ENCODE measurements at places on chromosomes 7 and 10.

DNA sequence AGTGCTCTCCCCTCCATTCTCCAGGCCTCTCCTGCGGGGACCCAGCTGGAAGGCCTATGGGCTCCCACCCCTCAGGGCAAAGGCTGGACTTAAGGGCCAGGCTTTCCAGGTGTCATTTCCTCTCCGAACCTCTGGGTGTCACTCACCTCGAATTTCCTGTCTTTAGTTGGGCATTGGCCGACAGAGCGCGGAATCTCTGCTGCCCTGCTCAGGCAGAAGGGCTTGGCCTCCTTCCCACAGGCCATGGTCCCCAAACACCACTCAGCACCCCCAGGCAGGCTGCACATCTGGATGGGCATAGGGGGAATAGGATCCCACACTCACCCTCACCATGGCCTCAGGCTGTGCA, 212.9 kb downstream of the CCSER2 start:
- DNase-seq, result no peak

DNA sequence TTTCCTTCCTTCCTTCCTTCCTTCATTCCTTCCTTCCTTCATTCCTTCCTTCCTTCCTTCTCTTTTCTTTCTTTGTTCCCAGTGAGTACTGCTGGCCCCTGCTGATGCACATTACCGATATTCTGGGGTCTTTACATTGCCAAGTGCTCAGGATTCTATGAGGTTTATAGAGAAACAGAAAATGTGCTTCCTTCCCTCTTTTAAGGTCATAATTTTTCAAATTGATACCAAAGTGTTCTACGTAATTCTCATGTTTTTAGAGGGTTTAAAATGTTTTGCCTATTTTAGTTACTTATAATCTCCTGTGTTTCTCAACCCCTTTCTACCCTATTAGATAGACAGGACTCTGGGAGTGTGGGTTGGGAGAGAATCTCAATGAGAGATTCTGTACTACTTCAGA, 291.2 kb downstream of the HDAC9 start:
- DNase-seq, result no peak

DNA sequence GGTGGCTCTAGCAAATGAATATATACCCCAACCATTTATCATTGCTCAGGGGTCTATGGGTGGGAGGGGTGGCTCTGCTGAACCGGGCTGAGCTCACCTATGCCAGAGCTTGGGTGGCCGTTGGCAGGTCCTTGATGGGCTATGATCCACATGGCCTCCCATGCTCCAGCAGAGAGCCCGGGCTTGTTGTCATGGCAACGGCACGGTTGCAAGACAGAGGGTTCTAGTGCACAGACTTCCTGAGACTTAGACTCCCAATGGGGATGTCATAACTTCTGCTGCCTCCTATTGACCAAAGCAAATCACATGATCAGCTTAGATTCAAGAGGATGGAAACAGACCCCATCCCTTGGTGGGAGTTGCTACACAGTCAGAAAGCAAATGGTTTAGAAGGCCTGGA, 36.4 kb upstream of the CARD11 start:
- DNase-seq, result no peak

GRCh38 chr7:149669121-149669818, 104.1 kb downstream of the ZNF467 start:
- no peak for DNase-seq

- DNase-seq, result no peak
Measured at GRCh38 chr7:149692557-149692982, 80.8 kb downstream of the ZNF467 start.

GRCh38 chr7:50806143-50806542, 23.4 kb upstream of the GRB10 start:
- DNase-seq, result no peak

DNA sequence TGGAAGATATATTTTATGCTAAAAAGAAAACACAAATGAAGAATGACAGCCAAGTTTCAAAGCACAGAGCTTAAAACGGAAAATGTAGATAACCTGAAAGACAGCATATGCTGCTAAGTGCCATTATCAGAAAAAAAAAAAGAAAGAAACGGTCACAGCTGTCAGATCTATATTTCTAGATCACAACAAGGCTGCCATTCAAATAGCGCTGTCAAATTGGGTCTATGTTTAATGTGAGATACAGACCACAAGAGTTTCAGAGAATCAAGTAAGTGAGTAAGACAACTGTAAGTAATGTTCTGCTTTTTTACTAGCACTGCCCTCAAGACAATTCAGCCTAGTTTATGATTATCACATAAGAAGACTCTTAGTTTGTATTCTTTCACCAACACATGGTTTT, 66.1 kb upstream of the RNF148 start:
- DNase-seq, result no peak

DNA sequence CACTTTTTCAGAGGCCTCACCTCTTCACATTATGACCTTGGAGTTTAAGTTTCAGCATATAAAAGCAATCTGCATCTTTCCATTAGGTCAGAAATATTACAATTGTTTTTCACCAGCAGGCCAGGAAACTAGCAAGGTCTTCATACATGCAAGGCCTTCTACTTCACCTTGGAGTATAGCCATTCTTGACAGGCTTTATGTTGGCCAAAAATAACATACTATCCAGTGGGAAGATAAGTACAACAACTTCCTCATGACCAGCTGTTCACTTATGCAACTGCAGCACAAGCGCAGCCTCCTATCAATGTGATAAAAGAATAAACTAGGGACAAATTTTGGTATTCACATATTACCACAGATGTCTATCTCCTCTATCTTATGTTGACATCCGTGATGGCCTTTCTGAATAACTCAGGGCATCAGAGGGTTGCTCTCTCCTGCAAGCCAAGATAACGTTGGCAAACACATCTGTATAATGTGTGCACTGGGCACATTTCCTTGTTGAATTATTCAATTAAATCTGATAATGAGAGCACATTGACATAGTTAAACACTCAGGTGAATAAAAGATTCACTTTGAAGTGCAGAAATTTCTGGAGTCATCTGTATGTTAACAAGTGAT, 239.8 kb downstream of the FZD1 start:
- DNase-seq, result no peak

DNA sequence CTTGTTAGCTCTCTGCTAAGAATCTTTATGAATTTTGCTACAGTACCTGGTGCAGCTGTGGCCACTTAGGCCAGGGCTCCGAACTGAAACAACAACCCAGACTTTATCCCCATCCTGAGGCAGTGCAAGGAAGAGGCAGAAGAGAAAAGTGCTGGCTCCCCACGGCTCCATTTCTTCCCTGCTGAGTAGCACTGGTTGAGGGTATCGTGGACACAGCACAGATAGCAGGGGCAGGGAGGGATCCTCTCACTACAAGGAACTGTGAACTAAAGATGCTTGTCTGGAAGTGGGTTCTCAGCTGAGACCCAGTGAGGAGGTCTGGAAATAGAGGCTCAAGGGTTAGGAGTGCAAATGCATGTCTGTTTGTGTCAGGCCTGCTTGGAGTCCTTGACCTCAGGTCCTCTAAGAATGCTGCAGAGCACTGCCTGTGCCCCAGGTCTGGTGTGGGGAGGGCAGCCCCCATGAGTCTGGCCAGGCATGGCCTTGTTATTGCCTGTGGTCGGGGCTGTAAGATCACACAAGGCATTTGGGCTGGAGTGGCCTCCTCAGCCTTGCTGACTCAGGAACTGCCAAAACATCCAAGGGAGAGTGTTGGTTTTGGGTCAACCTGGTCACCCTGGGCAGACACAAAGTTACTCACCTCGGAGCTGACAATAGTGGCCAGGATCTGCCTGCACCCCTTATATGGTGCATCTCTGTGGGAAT, 58.1 kb downstream of the DMBT1 start:
- no peak for DNase-seq

DNA sequence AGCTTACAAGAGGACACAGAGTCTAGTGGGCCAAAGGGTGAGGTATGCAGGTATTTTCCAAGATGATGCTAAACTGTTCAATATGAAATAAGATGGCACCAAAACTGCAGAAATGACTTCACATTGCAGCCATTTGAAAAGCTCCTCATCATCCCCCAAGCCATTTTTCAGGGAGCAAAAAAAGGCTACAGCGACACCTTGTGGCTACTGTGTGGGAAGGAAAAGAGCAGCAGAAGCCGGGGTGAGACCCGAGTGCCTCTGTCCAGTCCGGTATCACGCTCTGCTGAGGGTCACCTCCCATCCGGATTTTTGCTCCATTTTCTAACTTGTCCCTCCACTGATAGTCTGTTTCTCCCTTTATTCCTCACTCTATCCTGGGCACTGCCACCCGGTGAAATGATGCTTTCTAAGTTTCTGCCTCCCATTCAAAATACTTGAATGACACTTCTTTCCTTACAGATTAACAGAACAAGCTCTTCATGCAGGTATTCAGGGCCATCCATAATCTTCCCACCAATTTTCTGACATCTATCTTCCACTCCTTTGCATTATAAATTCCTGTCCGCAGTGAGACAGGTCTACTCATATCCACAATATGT, 220.2 kb downstream of the DGKI start:
- DNase-seq, result no peak

- no peak for DNase-seq
Measured at GRCh38 chr10:25157650-25158049, 17.2 kb upstream of the GPR158 start.

DNA sequence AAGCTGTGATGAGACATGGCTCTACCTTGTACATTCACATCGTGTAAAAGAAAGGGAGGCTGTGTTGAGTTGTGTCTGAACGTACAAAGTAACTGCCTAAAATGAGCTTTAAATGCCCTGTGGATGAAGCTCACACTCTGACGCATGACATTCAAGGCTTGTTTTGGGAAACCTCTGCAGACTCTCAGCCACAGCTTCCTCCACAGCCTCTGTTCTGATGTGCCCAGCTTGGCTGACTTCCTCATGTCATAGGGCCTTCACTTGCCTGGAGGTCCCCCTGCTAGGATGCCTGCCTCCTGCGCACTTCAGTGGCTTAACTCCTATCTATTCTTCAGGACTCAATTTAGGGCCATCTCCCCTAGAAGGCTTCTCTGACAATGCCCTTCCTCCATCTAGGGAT, 230.0 kb upstream of the HABP2 start:
- DNase-seq, result no peak

DNA sequence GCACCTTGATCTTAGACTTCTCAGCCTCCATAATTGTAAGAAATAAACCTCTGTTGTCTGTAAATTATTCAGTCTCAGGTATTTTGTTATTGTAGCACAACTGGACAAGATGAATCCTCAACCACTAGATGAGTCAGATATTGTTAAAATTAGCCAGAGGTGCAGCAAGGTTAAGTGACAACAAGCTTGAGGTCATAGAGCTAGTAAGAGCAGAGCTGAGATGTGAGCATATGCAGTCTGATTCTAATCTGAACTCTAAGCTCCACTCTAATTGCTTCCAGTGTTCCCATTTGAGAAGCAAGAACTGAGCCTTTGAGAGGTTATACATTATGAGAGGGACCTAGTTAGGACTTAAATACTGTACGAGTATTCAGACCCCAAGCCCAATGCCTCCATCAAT, 93.1 kb downstream of the FZD1 start:
- DNase-seq, result no peak

- DNase-seq, result no peak
Measured at GRCh38 chr7:40918701-40919271, 784.0 kb downstream of the SUGCT start.

GRCh38 chr7:157916946-157917640, 580.3 kb downstream of the DNAJB6 start:
- DNase-seq, result no peak

- DNase-seq, result no peak
Measured at GRCh38 chr7:154767142-154767541, 235.8 kb downstream of the PAXIP1 start.

DNA sequence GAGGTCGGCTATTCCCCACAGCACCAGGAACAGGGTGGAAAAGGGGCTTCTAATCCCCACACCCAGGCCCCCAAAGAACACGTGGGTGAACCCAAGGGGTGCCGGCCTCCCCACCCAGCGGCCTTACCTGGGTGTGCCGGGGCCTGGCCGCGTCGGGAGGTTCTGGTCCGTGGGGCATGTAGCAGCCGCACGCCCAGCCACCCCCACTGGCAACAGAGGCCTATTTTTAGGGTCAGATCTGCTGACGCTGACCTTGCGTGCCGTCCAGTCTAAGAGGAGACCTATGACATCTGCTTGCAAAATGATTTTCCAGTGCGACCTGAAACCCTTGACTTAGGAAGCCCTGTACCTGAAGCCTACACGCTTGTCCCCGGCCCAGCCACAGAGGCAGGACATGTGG, 38.0 kb upstream of the SAMD8 start:
- DNase-seq, result no peak

DNA sequence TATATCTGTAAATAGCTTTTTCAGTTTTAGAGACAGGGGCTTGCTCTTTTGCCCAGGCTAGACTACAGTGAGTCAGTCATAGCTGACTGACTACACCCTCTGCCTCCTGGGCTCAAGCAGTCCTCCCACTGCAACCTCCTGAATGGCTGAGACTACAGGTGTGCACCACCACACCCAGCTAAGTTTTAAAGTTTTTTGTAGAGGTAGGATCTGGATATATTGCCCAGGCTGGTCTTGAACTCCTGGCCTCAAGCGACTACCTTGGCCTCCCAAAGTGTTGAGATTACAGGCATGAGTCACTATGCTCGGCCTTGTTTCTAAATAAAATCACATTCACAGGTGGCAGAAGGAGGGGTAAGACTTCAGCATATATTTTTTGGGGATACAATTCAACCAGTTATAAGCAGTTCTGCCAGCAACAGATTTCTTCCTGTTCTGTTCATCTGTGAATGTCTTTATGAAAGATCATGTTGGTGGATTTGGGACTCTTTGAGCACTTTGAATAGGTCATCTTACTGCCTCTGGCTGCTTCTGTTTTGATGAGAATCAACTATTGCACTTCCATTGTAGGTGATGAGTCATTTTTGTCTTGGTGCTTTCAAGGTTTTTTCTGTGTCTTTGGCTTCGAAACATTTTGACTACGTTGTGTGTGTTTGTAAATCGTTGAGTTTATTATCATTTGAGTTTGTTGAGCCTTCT, 15.7 kb downstream of the RBM33 start:
- DNase-seq, result no peak

GRCh38 chr7:156993925-156994235, 16.6 kb downstream of the MNX1 start:
- DNase-seq, result no peak

- DNase-seq, result no peak
Measured at GRCh38 chr7:68862736-68863135, 735.5 kb upstream of the AUTS2 start.

DNA sequence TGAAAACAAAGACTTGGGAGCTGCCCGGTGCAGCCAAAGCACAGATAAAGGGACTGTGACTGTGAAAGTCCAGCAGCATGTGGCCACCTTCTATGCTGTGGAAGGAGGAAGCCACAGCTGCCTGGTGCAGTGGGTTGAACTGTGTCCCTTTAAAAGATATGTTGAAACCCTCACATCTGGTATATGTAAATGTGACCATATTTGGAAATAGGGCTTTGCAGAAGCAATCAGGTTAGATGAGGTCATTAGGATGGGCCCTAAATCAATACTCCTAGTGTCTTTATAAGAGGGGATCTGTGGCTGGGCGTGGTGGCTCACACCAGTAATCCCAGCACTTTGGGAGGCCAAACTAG, 136.9 kb downstream of the GLI3 start:
- no peak for DNase-seq

Data from activated CD8-positive, alpha-beta memory T cell treated with anti-CD3 and anti-CD28 coated beads for 4 hours (primary cell).